Femur (tissue), 1 donor: ENCODE measurements at places on chromosomes 7 and 10.

- no peak for DNase-seq
Measured at GRCh38 chr10:59271160-59271559, 91.2 kb downstream of the FAM13C start.

- no peak for DNase-seq
Measured at GRCh38 chr10:34116220-34116641, 698.9 kb downstream of the PARD3 start.

DNA sequence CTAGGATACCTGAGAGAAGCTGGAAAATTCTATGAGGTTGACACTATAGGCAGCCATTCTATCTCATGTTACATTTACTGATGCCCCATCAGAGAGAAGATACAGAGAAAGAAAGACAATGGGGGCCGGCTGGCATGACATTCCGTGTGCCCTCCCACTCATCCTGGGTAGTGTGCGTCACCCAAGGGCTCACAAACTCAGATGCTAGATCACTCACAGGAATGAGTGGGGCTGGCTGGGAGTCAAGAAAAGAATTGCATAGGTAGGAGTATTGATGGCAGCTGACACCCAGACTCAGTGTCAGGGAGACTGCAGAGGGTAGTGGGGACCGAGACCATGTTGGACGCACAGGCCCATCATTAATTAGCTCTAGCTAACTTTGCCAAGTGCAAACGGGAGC is 1113.5 kb upstream of the AUTS2 start:
- no peak for DNase-seq

DNA sequence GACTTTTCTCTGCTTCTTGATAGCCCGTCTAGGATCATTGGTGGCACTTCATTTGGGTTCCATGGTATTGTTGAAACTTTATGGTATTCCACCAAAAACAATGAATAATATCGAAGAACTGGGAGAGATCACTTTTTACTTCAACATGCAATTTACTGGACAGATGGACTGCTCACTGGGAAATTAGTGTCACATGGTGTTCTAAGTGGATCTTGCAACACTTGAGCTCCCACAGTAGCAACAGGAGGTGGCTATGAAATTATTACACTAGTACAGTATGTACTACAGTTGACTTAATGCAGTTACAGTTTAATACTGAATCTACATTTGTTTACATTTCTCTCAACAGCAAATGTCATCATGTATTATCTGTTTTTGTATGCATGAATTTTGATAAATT is 997.3 kb downstream of the REEP3 start:
- no peak for DNase-seq

DNA sequence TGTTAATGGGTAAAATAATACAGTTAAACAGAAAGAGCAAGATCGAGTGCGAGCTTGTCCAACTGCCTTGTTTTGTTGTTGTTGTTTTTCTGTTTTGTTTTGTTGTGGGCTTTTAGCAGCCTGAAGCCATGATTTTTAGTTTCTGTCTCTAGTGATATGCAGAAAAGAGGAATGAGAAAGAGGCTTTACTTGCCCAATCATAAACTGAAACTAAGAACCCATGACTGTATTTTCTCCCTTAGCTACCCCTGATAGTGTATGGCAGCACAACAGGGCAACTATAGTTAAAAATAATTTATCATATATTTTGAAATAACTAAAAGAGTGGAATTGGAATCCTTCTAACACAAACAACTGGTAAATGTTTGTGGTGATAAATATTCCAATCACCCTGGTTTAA is 493.9 kb downstream of the GLRX3 start:
- no peak for DNase-seq

DNA sequence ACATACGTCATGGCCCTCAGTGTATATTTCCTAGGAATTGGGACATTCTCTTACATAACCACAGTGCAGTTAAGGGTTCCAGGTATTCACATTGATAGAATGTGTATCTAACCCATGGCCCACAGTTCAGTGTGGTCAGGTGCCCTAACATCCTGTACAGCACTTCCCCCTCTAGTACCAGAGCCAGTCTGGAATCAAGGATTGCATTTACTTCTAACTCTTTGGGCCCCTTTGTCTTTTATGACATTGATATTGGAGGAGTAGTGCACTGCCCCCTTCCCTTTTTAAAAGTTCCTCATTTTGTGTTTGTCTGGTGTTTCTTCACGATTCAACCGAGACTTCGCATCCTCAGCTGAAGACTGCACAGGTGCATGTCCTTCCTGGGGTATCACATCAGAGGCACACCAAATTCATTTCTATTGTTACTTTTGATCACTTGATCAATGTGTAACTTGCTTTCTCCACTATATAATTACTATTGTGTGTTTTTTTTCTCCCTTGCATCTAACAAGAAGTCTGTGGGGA is 22.4 kb upstream of the NPFFR1 start:
- no peak for DNase-seq

DNA sequence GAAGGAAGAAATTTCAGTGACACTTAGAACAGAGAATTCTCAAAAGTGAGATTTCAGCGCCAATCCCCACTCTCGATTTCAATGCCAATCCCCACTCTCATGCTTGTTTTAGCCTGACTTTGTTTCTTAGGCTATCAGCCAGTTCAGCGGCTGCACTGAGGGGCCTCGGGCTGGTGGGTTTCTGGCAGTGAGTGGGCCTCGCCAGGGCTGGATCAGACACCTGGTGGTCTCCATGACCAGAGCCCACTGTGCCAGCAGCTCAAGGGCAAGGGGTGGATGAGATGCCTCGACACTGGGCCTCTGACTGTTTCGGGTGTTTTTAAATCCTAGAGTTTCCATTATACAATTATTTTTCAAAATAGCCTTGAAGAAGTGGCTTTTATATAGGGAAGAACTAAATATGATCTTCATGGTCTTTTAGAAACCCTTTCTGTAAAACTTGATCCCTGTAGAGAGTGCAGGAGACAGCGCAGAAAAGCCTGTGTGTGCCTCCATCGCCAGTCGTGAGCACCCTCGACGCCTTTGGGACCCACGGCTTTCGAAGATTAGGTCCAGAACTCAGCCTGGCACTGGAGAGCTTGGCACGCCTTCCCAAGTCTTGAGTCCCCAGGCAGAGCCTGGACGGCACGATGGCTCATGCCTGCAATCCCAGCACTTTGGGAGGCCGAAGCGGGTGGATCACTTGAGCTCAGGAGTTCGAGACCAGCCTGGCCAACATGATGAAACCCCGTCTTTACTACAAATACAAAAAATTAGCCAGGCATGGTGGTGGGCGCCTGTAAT is 76.2 kb downstream of the INPP5A start:
- DNase-seq: peak; percentile 15

DNA sequence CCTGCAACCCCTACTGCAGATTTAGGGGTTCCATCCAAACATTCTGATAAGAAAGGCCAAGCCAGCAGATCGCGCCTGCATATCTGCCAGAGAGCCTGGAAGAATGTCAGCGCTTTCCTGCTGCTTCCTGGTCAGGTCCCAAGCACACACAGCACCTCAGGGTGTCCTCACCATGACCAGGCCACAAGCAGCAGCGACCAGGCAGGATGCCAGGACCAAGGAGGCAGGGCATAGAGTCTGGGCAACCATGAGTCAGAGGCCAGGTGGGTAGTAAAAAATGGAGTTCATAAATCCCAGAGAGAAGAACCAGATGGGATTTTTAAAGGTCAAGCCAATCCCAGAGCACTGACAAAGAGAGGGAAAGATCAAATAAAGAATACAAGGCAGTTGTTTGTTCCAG is 5.5 kb upstream of the FAM131B start:
- DNase-seq: no peak

DNA sequence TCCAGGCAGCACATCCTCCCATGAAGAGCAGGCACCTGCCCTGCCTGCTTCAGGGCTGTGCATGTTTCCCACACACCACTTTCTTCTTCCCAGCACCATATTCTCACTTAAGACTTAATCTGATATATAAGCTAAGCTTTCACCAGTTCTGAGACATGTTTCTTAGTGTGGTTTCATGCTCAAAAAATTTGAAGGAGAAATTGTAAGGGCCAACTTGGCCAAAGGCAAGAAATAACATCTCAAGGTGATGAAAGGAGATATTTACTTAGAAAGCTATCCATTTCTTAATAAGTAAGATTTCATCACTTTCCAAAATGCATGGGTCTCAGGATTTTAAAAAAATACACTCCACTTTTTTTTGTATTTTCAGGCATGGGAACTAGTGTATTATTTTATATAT is 468.1 kb upstream of the AKR1E2 start:
- DNase-seq: no peak

- no peak for DNase-seq
Measured at GRCh38 chr10:71842856-71843686, 8.0 kb downstream of the PSAP start.

DNA sequence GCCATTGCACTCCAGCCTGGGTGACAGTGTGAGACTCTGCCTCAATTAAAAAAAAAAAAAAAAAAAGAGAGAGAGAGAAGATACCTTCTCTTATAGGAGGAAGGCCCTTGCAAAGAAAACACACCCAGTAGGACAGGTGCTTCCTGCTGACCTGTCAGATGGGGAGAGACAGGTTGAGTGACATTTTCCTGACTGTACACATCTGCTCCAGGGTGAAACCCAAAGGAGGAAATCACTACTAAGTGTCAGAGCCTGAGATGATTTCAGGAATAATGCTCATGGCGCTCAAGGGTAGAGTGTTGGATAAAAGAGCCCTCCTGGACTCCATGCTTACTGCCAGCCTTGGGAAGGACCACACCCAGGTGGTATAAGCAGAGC is 1.7 kb upstream of the STN1 start:
- DNase-seq: no peak

DNA sequence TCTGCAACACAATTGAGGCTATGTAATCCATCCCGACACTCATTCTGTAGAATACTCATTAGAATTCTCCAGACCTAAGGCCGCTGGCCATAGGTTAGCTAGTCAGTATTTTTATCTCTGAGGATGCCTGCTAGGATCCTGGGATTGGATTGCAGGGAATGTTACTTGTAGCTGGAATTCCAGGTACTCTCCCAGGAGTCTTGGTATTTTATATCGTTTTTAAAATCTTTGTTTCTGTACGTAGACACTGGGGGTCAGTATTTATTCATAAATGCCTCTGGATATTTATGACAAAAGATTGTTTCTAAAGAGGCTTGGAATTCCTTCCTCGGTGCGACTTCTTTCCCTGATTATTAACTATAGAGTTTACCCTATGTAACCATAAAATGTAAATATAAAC is 40.1 kb downstream of the BPGM start:
- DNase-seq: no peak

- DNase-seq: no peak
Measured at GRCh38 chr10:122159141-122159970, 111.7 kb upstream of the BTBD16 start.

- DNase-seq: no peak
Measured at GRCh38 chr7:83956104-83956503, 238.5 kb downstream of the SEMA3A start.

DNA sequence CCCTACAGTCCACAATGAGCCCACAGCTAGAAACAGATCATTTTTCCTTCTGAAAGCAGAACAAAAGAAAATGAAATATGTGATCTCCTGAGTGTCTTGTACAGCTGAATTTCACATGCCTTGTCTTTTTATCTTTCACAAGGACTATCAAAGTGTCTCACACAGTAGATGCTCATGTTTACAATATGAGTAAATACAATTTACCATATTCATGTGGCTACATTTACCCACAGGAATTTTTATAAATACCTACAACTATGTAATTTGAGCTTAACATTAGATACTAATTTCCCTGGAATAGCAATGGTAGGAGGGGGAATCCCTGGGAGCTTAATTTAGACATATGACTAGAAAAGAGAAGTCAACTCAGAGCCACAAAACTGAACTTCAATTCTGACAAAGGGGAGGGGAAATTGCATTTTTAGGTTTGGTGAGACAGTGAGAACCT is 186.2 kb downstream of the MACC1 start:
- DNase-seq: no peak

- no peak for DNase-seq
Measured at GRCh38 chr7:95317546-95317945, 6.8 kb downstream of the PON1 start.

- no peak for DNase-seq
Measured at GRCh38 chr10:8439040-8439439, 384.6 kb downstream of the GATA3 start.

GRCh38 chr10:121715076-121715475 is 116.8 kb upstream of the FGFR2 start:
- no peak for DNase-seq

DNA sequence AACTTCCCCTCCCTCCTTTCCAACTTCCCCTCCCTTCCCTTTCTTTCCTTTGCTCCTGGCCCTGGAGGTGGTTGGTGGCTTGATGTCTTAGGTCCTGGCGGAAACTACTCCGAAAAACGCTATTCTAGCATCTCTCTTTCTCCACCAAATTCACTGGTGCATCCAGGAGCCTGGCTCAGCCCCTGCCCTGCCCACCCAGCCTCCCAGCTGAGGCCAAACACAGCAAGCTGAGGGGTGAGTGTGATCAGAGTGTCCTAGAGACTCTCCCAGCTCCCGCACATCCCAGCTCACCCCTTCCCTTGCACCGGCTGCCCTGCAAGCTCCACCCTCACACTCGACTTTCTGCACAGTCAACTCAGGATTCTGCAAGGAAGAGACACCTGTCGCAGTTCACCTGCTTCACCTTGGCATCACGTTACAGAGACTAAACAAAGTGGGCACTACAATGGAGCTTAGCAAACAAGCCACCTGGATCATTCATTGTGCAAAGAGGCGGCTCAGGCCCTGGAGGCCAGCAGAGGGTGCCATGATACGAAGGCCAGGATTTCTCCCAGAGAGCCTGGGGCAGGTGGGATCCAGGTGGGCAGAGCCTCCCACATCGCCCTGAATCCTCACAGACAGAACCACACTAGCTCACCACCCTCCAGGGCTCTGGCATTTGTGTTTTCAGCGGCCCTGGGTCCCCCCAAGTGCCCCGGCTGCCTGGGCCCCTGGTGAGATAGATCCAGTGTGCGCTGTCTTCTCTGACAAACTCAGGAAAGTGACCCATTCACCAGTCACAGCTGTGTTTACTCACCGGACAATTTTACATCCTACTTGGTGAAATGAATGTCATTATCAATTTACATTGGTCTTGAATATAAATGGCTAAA is 169.6 kb downstream of the TCERG1L start:
- no peak for DNase-seq

DNA sequence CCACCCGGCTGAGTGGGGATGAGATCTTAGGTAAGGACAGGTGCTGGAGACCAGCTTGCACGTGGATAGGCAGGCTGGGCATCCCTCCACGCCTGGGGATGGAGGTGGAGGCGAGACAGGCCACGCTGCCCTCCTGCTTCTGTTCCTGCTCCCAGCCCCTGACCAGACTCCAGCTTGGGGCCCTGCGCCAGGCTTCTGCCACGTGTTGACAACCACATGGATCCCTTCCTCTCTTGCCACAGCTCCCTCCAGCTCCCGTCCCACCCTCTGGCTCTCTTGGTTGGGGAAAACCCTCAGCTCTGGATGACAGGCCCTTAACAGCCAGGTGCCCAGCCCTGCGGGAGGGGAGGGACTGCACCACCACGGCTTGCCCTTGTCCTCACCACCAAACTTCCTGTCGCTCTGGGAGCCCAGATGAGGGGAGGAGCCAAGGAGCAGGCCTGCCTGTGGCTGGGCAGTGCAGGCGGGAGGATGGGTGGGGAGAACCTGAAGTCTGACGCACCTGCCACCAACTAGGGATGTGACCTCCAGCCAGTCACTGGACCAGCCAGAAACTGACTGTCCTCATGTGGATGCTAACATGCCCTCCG is 36.0 kb downstream of the KCNH2 start:
- no peak for DNase-seq

- no peak for DNase-seq
Measured at GRCh38 chr7:96497567-96497966, 175.7 kb upstream of the SLC25A13 start.

- DNase-seq: no peak
Measured at GRCh38 chr7:6559896-6560295, 8.6 kb upstream of the GRID2IP start.
